ENCODE measurements at places on chromosomes 3 and 15. TPM values are rescaled to one million over a fixed set of nuclear protein-coding genes. Genes with fewer than 3 reads are reported as not detected.

The IQSEC1 gene
- total RNA-seq, result 24.4 TPM

The ARHGAP31 gene
- 16.1 TPM for total RNA-seq

The ROBO1 gene
- total RNA-seq, result 67.0 TPM

The TNFAIP8L3 gene
- 9.7 TPM for total RNA-seq

The OXTR gene
- total RNA-seq, result 1.6 TPM

The ATP2B2 gene
- 0.53 TPM for total RNA-seq

The NUP210 gene
- total RNA-seq, result 3.3 TPM

The ALDH1A3 gene
- 11.2 TPM for total RNA-seq

The SERPINI2 gene
- total RNA-seq, result 3.9 TPM

The CHDH gene
- 0.58 TPM for total RNA-seq

- no peak for DNase-seq
Measured at GRCh38 chr3:24565053-24565452, 70.4 kb upstream of the THRB start.

DNA sequence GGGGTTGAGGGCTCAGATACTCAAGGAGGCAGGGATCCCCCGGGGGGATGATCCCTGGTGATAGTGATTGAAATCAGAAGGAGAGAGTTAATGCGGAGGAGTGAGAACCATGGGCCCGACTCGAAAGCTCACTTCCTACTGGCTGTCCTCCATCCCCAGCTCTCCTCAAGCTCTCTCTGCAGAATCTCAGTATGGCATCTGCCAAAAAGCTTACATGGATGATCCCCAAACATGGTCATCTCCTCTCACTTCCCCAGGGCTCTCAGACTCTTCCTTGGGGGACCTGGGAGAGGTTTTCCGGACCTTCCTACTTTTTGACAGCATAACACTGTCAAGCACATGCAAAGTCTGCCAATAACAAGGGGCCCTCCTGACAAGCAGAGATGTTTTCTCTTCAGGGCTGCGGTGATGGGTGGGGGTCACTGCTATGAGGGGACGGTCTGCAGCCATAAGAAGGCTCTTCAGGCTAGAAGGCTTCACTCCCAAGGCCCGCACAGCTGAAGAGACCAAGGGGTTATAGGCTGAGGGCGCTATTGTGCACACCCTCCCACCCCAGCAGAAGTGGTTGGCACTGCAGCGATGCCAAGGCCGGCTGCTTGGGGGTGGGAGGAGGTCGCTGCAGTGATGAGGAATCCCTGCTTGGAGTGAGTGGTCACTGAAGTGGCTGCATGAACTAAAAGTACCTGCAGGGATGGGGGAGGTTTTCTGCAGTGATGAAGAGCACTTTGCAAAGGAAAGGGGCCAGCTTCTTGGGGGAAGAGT is 828 bp upstream of the VWA5B2 start:
- no peak for DNase-seq

GRCh38 chr3:139111392-139112229 is 66.9 kb upstream of the PRR23C start:
- no peak for DNase-seq

DNA sequence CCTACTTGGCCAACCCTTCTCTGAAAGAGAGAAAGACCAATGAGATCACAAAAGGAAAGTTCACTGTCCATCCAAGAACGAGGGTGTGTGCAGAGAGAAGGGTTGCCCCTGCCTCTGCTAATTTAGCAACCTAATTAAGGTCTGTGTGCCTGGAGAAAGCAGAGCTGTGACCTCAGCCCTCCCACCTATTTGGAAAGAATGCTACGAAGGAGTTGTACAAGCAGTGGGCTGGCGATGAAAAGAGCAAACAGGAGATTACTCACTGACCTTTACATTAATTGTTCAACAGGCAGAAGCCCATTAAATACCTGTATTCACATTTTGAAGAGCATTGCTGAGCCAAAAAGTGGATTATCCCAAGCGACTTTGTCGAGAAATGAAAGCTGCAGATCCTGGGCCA is 314.9 kb downstream of the NTRK3 start:
- DNase-seq, result no peak

DNA sequence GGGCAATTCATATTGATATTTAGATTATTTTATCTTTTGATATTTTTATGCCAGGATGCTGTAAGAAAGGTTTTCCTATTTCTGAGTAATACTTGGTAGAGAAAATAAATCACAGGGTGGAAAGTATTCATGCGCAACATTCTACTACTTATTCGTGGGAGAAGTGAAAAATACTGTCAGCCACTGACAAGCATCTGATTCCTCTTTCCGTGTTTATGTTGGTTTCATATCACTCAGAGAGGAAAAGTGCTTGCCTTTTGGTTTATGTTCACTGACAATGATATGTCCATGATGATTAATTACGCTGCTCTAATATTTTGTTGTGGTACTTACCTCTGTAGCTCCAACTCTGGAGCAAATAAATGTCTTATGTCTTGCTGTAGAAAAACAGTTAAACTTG is 429.4 kb downstream of the EDEM1 start:
- no peak for DNase-seq

DNA sequence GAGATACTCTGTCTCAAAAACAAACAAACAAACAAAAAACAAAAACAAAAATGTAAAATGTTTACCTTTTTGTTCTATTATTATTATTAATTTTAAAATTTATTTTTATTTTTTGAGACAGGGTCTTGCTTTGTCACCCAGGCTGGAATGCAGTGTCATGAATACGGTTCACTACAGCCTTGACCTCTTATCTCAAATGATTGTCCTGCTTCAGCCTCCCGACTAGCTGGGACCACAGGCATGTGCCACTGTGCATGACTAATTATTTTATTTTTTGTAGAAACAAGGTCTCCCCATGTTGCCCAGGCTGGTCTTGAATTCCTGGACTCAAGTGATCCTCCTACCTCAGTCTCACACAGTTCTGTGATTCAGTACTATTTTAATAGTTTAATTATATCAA is 5.7 kb upstream of the SLC25A26 start:
- no peak for DNase-seq

GRCh38 chr3:55124371-55124770 is 196.5 kb upstream of the LRTM1 start:
- no peak for DNase-seq

- DNase-seq, result peak; percentile 37
Measured at GRCh38 chr15:100667405-100668347, 65.3 kb downstream of the ASB7 start.

DNA sequence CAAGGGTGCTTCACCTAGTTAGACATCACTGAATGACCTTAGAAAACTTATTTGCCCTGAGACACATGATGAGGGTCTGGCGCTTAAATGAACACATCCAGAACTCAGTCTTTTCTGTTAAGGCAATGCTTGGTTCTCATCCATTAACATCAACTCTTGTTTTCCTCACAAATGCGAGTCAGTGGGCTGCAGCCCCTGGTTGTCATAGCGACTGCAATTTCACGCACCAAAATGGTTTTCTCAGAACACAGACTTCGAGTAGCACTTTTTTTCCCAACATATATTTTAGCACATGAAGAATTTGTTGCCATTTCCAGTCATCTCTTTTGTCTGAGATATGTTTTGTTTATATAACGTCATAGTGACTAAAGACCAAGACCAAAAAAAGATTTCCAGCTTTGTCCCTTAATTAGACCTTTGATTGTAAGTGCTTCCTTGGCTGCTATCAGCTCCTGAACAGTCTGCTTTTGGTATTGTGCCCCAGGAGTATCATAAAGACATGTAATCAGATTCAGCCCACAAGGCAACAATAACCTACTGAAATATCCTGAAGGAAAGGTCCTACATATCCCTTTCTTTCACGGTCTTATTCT is 68.5 kb downstream of the GPR176 start:
- no peak for DNase-seq

DNA sequence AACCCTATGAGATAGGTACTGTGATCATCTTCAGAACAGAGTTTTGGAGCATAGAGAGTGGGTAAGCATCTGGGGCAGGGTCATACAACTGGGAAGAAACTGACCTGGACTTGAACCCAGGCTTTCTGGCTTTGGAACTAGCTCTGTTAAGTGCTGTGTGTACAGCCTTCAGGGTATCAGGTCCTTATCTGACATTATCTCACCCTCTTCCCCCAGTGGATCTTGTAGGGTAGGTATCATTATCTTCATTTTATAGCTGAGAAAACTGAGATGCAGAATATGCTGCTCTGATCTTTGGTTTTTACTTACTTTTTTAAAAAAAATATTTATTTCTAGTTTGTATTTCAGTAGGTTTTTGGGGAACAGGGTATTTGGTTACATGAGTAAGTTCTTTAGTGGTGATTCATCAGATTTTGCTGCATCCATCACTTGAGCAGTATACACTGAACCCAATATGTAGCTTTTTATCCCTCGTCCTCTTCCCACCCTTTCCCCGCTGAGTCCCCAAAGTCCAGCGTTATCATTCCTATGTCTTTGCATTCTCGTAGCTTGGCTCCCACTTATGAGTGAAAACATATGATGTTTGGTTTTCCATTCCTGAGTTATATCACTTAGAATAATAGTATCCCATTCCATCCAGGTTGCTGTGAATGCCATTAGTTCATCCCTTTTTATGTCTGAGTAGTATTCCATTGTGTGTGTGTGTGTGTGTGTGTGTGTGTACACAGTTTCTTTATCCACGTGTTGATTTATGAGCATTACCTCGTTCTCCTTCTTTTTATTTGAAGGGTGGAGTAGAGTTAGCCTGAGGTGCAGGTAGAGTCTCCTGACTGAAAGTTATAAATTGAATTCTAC is 271.2 kb downstream of the PTPRG start:
- no peak for DNase-seq
